BE2C (cell line): ENCODE measurements at places on chromosomes 2 and 18.
A peak's percentile ranks its signal among the peaks of the same experiment; 100 is the strongest.

- DNase-seq = no peak
These were observed 659 bp downstream of the CHMP1B start for GRCh38 chr18:11851806-11852337.

DNA sequence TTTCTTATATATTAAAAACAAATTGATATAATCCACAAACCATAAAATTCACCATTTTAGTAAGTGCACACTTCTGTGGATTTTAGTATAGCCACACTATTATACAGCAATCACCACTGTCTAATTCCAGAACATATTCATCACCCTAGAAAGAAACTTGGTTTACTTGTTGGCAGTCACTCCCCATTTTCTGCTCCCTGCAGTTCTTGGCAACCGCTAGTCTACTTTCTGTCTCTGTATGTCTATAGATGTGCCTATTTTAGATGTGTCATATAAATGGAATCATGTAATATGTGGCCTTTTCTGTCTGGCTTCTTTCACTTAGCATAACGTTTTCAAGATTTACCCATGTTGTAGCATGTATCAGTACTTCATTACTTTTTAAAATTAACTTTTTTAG lies 5.7 kb downstream of the CKAP2L start:
- no peak for DNase-seq

DNA sequence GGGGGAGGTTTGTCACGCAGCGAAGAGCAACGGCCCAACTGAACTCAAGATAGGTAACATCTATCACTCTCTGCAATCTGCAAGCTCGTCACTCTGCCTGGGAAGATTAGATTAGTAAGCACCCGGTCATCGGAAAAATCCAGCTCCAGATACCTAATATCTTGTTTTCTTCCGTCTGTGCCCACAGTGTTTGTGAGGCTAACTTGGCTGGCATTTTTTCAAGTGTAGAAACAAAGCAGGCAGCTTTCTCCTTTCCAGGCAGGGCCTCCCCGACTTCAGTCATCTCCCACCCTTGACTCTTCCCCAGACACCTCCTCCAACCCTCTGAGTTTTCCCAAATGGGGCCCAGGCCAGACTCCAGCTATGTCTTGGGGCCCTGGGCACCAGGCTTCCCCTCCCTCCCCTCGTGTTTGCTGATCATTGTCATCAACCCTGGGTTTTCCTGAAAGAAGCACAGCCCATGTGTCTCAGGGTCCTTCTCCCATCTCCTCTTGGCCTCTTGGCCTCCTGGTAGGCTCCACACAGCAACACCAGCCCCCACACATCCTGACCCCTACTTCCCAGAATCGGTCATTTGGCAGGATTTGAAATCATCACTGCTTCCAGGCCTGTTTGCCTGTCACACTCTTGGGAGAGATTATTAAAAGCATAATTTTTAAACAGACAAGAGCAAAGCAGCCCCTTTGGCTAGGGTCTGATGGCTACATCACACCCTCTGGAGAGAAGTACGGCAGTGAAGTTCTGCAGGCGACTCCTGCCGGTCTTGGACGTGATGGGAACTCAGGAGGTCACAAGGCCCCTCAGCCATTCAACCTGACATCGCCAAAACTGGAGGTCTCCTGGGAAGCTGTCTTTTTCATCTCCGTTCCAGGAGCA lies 144.9 kb upstream of the ID2 start:
- no peak for DNase-seq

DNA sequence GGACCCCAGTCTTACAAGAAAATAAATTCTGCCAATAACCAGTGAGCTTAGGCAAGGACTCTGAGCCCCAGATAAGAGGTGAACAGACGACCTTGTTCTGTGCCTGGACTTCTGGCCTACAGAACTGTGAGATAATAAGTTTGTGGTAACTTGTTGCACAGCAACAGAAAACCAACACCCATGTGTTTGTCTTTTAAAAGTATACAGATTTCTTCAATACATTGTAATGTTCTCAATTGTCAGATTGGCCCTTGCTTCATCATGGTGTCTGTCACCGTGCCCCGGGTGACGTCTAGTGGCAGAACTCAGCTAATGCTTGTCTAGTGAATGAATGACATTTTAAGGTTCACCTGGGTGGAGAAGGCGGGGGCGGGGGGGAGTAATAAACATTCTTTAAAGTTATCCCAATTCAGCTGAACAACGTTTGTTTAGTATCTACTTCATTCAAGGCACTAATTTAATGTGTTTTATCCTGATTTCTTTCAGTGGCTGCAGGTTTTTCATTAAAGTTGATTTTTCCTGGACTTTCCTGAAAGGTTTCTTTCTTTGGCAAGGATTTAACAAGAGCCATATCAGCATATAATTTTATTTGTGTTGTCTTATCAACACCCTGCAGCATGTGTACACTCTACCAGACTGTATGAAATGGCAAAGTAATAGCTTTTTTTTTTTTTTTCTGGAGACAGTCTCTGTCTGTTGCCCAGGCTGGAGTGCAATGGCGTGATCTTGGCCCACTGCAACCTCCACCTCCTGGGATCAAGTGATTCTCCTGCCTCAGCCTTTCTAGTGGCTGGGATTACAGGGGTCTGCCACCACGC lies 123.8 kb upstream of the DLX2 start:
- DNase-seq = no peak

DNA sequence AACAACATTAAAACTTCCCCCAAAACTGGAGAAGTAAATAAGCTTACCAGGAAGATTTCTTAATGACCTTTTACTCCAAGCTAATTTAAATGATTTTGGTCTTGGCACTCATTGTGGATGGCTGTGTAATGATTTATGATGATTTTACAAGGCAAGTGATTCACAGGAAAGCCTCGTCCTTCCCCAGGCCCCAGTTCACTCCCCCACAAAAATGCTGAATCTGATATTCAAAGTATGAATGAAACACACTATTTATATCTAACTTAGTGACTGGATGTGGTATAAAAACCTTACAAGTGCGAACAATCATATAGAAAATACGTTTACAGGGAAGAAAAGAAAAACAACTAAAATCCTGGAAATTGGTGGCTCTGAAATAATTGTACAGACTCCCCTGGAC lies 49.8 kb downstream of the ZNF516 start:
- no peak for DNase-seq

DNA sequence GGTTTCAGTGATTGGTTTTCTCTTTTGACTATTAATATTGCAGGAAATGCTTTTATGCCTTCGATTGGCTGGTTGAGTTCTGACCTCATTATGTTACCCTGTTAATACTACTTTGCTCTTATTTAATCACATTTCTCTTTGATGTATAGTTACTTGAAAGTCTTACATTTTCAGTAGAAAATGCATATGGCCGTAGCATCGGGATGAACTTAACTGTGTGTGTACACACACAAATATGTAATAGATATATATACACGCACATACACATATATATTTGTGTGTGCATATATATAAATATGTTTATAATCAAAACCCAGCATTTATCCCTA lies 1.6 kb downstream of the EPC2 start:
- no peak for DNase-seq

DNA sequence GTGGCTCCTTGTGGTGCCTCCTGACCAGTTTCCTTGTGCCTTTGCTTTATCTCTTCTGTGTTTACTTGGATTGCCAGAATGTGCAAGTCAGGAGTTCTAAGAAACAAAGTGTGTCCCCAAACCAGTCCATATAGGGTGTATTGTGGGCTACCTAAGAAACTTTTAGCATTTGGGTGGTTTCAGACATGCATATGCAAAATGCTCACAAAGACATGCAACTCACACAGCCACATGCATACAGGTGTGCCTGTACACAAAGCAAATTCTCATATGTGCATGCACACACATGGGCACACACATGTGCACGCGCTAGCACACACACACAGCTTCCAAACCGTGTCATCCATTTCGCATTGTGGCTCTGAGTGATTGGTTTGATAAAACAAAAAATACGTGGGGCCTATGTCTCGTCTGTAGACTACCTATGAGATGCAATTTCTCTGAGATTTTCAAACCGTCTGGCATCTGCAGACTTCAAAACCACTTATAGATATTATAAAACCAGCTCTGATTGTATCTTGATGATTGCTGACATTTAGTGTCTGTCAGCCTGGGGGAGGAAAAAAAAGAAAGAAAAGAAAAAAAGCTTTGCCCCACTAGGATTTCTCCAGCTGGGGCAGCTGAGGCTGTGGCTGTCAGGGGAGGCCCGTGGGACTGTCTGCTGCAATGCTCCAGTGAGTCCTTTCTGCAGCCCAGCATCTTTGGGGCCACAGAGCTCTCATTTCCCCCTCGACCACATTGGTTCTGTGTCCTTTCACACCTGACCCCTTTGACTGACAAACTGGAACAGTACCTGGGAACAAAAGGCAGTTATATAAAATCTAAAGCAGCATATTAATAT lies 556.1 kb downstream of the CMPK2 start:
- peak; percentile 34 for DNase-seq

- DNase-seq = peak; percentile 47
These were observed 2.4 kb downstream of the EPAS1 start for GRCh38 chr2:46299365-46300263.

DNA sequence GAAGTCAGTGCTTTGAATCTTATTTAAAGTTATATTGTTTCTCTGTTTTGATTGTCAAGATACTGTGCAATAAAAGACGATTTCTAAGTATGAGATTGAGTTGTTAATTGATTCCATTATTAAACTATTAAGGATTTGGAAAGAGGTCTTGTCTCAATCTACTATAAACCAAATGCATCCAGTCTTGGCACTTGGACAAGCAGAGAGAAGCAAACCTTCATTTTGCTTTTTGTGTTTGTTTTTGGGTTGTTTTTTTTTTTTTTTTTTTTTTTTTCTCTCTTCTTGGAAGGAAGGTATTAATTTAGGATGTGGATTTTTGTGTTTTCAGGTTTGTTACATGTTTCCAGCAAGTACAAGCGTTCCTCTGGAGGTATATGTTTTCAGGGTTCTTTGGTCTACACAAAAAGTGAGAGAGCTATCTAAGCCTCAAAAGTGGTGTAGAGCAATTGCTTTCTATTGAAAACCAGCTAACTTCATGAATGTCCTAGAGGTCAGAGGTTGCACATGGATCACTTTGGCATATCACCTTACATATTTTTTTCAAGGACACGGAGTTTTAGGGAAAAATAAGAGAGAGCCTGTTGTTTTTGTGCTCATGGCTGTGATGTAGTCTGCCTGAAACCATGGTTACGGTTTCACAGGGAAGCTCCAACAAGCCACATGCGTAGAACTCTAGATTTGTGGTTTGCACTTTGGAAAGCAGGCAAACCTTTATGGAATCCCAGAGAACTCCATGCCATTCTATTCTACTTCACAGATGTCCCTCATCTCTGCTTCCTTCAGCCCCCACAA lies 1.8 kb downstream of the PRKCE start:
- DNase-seq = no peak

DNA sequence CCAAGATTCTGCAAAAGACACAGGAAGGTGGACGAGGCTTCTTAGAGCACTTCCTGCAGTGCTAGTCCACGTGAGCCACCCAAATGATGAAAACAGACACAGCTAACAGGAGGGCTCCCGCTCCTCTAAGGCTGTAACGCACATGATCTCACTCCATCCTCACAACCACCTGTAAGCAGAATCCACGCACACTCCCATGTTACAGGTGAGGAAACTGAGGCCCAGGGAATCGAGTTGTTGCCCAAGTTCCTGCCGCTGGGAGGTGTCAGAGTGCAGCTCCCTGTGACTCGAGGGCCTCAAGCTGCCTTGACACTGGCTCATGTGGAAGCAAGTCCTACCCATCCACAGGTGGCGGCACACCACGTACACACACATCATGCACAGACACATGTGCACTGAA lies 4.4 kb downstream of the DNMT3A start:
- DNase-seq = no peak

DNA sequence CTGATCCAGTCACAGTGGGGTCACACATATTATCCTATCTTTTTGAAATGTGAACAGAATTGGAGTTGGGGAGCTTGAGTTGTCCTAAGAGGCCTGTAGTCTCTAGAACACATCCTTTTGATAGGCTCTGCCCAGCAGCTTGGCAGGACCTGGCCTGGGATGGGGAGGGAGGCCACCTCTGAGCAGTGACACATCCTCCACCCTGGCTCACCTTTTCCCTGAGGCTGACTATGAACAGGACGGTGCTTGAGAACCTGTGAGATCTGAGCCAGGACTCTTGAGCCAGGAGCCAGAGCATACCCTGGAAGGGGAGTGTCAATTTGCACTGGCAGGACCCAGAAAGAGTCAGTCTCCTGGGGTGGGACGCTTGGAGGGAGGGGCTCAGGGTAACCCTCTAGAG lies 17.7 kb upstream of the ATP6V1B1 start:
- no peak for DNase-seq

- no peak for DNase-seq
These were observed 622.3 kb upstream of the ACVR2A start for GRCh38 chr2:147222506-147222905.

DNA sequence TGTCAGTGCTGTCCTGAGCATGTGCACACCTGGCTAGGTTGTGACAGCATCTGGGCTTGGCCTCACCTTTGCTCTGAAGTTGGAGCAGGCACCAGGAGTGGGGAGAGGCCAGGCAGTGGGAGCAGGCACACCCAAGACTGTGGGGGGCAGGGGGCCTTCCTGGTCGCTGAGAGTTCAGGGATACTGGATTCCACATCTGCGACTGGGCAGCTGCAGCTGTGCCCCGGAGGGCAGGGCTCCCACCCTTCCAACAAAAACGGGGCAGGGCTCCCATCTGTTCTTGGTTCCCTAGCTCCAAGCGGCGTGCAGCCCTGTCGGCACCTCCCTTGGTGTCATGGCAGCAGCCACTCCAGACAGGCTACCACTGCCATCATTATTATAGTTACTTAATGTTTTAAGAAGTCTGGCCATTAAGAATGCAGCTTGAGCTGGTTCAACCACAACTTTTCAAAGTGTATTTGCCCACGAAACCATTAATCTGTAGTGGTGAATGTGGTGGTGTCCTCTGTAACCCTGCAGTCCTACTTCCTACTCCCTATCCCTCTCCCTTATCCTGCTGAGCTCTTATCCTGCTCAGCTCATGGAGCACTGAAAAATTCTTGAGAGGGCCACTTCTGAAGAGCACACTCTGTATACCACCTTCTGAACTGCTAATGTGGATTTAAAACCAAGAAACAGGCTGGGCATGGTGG lies 48.0 kb upstream of the RAB1A start:
- DNase-seq = no peak

DNA sequence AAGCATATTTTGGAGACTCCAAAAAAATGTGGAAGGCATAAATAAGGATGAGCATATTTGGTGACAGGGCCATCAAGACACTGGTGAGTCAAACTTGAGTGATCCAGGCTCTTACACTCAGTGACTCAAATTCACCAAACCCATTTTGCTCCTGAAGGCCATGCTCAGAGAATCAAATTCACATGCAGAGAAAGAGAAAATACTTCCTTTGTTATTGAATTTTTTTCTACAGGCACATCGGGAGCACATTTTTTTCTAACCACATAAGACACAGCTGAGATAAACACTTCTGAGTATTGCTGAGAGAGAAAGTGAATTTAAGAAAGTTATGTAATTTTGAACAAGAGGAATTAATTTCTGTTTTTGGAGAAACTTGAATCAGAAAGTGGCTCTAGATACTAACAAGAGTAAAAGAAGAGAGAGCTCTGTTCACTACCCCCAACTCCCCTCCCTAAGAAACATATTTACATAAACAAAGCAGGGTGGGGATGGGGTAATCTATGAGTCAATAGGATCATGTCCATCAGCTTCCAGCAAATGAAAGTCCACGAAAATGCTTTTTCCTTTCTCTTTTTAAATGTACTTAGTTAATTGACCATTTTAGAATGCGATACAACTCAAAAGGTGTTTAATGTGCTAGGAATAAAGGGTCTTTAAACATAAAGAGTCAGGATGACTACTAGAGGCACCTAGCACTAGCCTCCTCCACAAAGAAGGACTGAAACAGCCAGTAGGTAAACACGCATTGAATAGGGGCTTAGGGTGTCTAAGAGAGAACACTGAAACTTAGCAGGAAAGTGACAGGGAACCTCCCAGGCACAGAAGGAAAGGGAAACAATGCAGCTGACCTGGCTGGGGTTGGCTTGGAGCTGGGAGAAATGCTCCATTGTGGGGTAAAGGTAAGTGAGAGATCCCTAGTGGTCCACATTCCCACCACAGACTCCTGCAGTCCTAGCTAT lies 152.3 kb downstream of the KCNE4 start:
- DNase-seq = no peak
